ENCODE measurements at places on chromosomes 6 and 20.
A peak's percentile ranks its signal among the peaks of the same experiment; 100 is the strongest.

- DNase-seq: no peak
- H3K27ac ChIP-seq: no peak overlapping the region
- H3K4me3 ChIP-seq: no peak overlapping the region
These were observed 648.8 kb downstream of the QKI start for GRCh38 chr6:164063346-164063745.

GRCh38 chr6:10406556-10406955, 8.3 kb downstream of the TFAP2A start:
- 0 out of 2 replicates have a peak, but pooled peaks cover 3% of the 10 kb centered on the region for H3K27me3 ChIP-seq
- peak overlapping the region; percentile 18 for H3K27ac ChIP-seq
- H3K4me1 ChIP-seq: peaks cover 7% of the 10 kb centered on the region

- H3K27me3 ChIP-seq: no peaks in the 10 kb centered on the region
- no peaks in the 10 kb centered on the region for H3K36me3 ChIP-seq
- peak overlapping the region; percentile 86 for H3K4me3 ChIP-seq
- DNase-seq: peak; percentile 91
- peaks cover 28% of the 10 kb centered on the region for H3K4me1 ChIP-seq
These were observed 1.0 kb downstream of the PXDC1 start for GRCh38 chr6:3750317-3751076.

DNA sequence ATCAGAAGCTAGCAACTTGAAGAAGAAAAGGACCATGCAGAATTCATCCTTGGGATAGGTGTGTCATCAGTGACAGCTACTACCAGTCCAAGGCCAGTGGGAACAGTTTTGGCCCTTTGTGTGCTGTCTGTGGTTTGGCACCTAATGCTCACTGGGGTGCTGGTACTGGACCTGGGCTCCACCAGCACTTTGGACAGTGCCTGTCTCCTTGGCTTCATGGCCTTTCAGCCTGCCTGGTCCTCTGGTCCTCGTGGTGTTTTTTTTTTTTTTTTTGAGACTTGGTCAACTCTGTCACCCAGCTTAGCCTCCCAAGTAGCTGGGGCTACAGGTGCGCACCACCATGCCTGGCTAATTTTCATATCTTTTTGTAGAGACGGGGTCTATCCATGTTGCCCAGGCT, 56.3 kb downstream of the AKAP7 start:
- H3K36me3 ChIP-seq: no peaks in the 10 kb centered on the region
- no peaks in the 10 kb centered on the region for H3K4me1 ChIP-seq
- no peak overlapping the region for H3K27ac ChIP-seq
- no peaks in the 10 kb centered on the region for H3K27me3 ChIP-seq
- DNase-seq: no peak

DNA sequence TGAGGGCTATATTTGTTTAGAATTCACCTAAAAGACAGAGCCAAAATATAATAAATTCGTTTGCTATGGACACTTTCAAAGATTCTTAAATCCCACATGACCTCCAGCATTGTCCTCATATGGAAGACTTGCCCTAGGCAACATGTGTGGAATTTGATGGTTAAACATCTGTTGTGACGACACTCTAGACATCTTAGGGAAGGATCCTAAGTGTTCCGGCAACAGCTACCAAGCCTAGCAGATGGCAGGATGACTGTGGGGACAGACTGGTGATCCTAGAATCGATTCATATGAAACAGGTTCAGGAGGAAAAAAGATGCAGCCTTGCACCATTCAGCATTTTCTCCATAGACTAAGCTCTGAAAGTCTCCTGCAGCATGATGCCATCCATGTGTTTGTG, 77.6 kb upstream of the BACH2 start:
- no peaks in the 10 kb centered on the region for H3K36me3 ChIP-seq
- no peak overlapping the region for H3K27ac ChIP-seq
- peaks cover 17% of the 10 kb centered on the region for H3K4me1 ChIP-seq
- H3K4me3 ChIP-seq: no peak overlapping the region
- no peak for DNase-seq
- H3K27me3 ChIP-seq: no peaks in the 10 kb centered on the region

- H3K4me3 ChIP-seq: 0 out of 2 replicates have a peak overlapping the region, but pooled peaks have one; percentile 2
- H3K27me3 ChIP-seq: no peaks in the 10 kb centered on the region
- peaks cover 18% of the 10 kb centered on the region for H3K4me1 ChIP-seq
- no peaks in the 10 kb centered on the region for H3K36me3 ChIP-seq
These were observed 83.4 kb upstream of the FABP7 start for GRCh38 chr6:122696079-122696478.

DNA sequence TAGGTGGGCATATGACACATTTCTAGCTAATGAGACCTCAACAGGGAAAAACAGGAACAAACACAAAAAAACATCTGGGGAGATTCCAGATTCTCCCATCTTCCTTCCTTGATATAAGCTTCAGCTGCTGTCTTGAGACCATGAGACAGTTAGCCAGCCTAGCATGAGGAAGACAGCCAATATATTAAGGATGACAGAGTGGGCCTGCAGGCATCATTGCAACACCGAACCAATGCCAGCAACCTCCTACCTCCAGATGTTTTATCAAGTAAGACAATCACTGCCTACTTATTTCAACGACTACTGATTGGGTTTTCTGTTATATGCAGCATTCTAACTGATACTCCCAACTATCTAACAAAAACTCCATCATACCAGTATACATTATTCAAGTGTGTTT, 119.0 kb downstream of the ISM1 start:
- no peaks in the 10 kb centered on the region for H3K27me3 ChIP-seq
- peak; percentile 70 for DNase-seq
- peaks cover 48% of the 10 kb centered on the region for H3K4me1 ChIP-seq
- 0 out of 2 replicates have a peak overlapping the region, but pooled peaks have one; percentile 9 for H3K27ac ChIP-seq
- no peaks in the 10 kb centered on the region for H3K36me3 ChIP-seq

DNA sequence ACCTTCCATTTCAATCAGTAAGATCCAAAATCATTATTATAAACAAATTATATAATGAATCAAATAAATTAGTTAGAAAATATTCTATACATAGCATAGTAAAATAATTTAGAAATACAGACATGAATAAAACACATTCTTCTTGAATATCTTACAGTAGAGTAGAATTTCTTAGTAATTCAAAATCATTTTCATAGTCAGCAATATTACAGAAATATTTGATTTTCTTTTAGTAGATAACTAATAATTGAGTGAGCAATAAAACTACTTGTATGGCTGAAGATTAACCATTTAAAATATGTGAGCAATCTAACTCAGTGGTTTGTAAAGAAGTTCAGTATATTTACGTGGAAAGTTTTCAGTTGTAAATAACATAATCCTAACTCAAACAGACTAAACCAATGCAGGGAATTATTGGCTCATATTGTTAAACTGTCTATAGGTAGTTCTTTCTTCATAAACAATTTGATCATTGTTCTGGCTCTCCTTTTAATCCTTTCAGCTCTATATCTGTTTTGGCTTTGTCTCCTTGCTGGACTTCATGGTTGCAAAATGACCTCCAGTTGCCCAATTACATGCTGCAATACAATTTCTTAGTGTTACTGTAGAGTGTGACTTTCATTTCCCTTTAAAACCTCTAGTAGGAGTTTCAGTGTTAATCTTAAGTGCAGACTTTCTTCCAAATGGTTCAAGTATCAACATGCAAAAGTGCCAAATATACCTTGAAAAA, 307.5 kb downstream of the EYS start:
- no peaks in the 10 kb centered on the region for H3K4me1 ChIP-seq
- DNase-seq: no peak
- H3K4me3 ChIP-seq: no peak overlapping the region
- no peak overlapping the region for H3K27ac ChIP-seq
- H3K36me3 ChIP-seq: no peaks in the 10 kb centered on the region

GRCh38 chr6:92538926-92539325, 880.4 kb downstream of the EPHA7 start:
- no peaks in the 10 kb centered on the region for H3K36me3 ChIP-seq
- no peak overlapping the region for H3K27ac ChIP-seq
- no peaks in the 10 kb centered on the region for H3K4me1 ChIP-seq
- no peak for DNase-seq
- H3K4me3 ChIP-seq: no peak overlapping the region

DNA sequence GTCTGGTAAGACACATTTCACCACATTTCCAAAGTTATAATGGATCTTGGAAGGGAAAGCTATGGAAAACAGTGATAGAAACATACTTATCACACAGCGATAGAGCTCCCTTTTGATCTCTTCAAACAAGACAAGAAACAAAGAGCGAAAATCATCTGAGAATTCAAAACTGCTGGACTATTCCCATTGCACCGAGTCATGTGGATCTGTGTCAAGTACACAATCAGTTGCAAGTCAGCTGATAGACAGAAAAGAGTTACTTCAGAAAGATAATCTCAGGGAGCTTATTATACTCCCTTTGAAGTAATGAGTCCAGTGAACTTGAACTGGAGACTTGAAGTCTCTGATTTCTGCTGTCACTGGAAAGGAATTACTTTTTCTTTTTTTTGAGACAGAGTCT, 89.7 kb upstream of the GCM1 start:
- H3K4me3 ChIP-seq: no peak overlapping the region
- H3K36me3 ChIP-seq: no peaks in the 10 kb centered on the region
- no peaks in the 10 kb centered on the region for H3K4me1 ChIP-seq
- no peak overlapping the region for H3K27ac ChIP-seq
- H3K27me3 ChIP-seq: peaks cover 3% of the 10 kb centered on the region
- DNase-seq: no peak

- H3K4me3 ChIP-seq: no peak overlapping the region
- H3K27me3 ChIP-seq: no peaks in the 10 kb centered on the region
- H3K4me1 ChIP-seq: no peaks in the 10 kb centered on the region
- no peaks in the 10 kb centered on the region for H3K36me3 ChIP-seq
- no peak overlapping the region for H3K27ac ChIP-seq
- no peak for DNase-seq
These were observed 210.5 kb upstream of the RSPO3 start for GRCh38 chr6:126907996-126908395.

- H3K27me3 ChIP-seq: no peaks in the 10 kb centered on the region
- peaks cover 19% of the 10 kb centered on the region for H3K4me1 ChIP-seq
- no peaks in the 10 kb centered on the region for H3K36me3 ChIP-seq
- H3K27ac ChIP-seq: no peak overlapping the region
- peak; percentile 18 for DNase-seq
- no peak overlapping the region for H3K4me3 ChIP-seq
These were observed 40.0 kb downstream of the RANBP9 start for GRCh38 chr6:13671548-13672127.

DNA sequence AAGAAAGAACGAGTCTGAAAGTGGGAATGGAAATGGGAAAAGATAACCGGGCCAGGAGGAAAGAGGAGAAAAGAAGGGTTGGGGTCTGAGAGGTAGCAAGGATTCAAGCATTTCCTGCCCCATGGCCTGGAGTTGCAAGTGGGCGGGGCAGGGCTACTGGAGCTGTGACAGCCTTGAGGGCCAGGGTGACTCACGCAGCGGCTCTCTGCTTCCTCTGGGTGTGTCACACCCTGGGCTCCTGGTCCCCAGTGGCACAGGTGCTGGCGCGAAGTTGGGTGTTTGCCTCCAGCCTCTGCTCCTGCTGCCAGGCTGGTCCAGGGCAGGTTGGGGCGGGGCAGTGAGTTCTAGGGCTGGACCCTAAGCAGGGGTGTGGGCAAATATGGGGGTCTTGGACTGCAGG, 3.3 kb upstream of the ULBP3 start:
- H3K27ac ChIP-seq: no peak overlapping the region
- no peak overlapping the region for H3K4me3 ChIP-seq
- H3K36me3 ChIP-seq: no peaks in the 10 kb centered on the region
- peak; percentile 89 for DNase-seq
- H3K4me1 ChIP-seq: 0 out of 2 replicates have a peak, but pooled peaks cover 7% of the 10 kb centered on the region

GRCh38 chr6:170152989-170153388, 137.9 kb downstream of the DLL1 start:
- H3K4me1 ChIP-seq: no peaks in the 10 kb centered on the region
- no peaks in the 10 kb centered on the region for H3K36me3 ChIP-seq
- no peak for DNase-seq

DNA sequence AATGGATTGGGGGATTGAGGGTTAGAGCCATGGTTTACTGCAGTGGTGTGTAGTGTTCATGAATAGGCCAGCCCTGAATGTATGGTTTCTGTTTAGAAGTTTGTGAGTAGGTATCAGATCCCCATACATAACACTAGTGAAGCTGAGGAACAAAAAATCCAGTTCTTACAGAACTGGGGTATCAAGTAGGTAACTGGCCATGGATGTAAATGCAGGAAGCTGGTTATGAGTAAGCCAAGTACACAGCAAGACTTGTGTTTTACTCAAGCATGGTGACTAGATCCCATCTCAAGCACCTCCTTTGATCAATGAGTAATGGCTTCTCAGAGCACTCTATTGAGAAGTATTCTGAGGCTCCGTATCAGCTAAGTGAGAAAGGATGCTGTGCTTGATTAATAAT, 613.7 kb upstream of the FLRT3 start:
- H3K27ac ChIP-seq: peak overlapping the region; percentile 69
- H3K4me3 ChIP-seq: no peak overlapping the region
- H3K27me3 ChIP-seq: no peaks in the 10 kb centered on the region
- H3K4me1 ChIP-seq: peaks cover 17% of the 10 kb centered on the region
- peak; percentile 44 for DNase-seq
- no peaks in the 10 kb centered on the region for H3K36me3 ChIP-seq

DNA sequence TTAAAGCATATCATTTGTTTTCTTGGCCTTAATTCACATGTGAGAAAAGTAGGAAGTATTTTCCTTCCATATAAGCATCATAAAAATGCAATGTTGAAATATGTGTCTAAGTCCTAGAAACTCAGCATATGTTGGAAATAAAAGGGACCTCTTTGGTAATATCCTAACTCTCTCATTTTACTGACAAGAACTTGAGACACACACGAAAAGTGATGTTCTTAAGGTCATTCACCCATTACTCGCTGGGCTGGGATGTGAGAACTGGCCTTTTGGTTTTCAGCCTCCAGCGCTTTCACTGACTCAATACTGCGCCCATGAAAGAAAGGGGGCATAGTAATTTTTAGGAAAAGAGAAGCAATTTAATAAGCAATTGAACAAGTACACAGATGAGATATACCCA, 153.5 kb upstream of the SCGN start:
- no peaks in the 10 kb centered on the region for H3K36me3 ChIP-seq
- no peak overlapping the region for H3K4me3 ChIP-seq
- no peak for DNase-seq

DNA sequence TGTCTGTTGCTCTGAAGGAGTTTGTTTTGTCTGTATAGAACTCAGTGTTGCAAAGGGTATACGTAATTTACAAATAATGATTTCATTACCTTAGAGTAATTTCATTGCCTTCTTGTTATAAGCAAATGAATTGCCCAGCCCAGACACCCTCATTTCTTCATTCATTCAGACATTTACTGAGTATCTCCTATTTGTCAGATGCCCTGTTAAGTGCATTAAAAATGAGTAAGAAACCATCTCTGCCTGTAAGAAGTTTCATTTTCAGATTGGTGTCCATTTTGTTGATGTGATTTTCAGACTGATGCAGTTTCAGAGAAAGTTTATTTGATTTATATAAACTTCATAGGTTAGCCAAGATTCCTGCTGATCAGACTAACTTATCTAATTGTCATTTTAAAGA, 429.3 kb downstream of the PHF3 start:
- no peak overlapping the region for H3K27ac ChIP-seq
- no peaks in the 10 kb centered on the region for H3K4me1 ChIP-seq
- no peaks in the 10 kb centered on the region for H3K36me3 ChIP-seq
- DNase-seq: no peak
- no peak overlapping the region for H3K4me3 ChIP-seq

DNA sequence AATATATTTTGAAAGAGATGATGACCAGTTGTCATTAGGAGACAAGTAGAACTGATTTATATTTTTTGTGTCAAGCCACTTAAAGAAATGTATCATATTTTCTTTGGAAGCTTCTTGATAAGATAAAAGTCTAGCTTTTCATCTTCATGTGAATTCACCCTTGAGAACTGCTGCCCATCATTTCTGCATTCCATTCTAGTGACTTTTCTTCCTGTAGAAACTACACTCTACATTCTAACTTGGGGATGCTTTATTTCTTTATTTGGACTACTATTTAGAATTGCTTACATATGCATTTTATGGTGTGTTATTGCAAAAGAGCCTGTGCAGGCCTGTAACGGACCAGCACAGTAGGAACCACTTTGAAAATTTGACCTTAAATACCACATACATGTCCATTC, 335.0 kb upstream of the KCNQ5 start:
- DNase-seq: peak; percentile 30

- no peaks in the 10 kb centered on the region for H3K27me3 ChIP-seq
- peak; percentile 98 for DNase-seq
- H3K4me1 ChIP-seq: peaks cover 17% of the 10 kb centered on the region
These were observed 802.9 kb downstream of the MAFB start for GRCh38 chr20:39885975-39886649.
